NCI-H510A treated with DMSO at 0.1 percent for 48 hours (cell line): ENCODE measurements at places on chromosomes 7 and 10.

DNA sequence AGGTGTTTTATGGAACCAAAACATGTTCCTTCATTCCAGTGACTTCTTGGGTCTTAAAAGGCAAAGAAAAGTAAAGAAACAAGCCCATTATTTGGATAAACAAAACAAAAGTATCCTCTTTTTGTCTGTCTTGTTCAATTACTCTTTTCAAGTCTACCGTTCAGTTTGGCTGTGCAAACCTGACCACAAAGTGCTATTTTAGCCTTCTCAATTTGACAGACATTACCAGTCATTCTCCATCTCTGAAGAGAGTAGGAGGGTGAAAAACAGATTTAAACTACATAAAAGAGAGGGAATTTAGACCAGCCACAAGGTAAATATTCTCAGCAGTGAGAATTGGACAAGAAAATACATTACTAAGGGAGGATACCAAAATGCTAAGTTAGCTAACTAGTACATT is 145.2 kb downstream of the GRM3 start:
- no peak for DNase-seq

GRCh38 chr7:618539-619367 is 99.1 kb upstream of the PDGFA start:
- DNase-seq = no peak

DNA sequence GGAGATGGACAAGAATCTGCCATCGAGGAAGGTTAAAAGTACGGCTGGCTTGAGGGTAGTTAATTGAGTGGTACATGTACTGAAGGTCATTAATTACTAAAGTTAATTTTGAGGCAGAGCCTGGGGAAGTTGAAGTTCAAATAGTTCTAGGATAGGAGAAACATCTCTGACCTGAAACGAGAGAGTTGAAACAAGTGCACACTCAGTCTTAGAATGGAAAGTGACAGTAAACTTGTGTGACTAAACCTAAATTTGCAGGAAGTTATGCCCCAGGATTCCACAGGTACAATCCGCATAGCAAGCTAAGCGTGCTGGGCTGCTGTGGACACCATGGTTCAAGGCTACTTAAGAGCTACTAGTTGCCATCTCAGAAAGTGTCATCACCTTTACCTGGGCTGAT is 209.9 kb downstream of the CHCHD3 start:
- no peak for DNase-seq

DNA sequence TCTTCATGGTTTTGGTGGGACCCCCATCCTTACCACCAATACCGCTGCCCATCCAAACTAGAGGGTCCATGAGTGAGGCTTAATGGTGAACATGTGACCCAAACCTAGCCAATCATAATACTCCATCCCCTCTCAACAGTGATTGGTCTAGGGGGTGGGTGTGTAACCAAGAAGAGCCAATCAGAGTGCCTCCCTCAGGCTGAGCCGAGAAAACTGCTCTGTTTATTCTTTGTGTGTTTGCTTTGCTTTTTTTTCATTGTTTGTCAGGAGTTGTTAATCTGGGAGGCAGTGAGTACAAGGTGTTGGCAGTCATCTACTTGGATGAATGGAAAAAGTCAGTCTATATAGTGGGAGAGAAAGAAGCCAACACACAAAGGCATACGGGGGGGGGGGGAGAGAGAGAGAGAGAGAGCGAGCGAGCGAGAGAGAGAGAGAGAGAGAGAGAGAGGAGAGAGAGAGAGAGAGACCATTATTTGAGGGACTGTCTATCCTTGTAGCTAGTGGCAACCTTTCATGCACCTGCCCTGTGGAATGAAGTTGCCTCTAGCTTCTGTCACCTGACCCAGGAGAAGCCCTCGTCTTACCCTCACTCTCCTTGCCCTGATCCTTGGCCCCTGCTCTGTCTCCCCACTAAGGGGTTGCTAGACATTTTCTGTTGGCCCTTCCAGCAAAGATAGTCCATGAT is 441.7 kb downstream of the TYW1 start:
- peak; percentile 18 for DNase-seq

DNA sequence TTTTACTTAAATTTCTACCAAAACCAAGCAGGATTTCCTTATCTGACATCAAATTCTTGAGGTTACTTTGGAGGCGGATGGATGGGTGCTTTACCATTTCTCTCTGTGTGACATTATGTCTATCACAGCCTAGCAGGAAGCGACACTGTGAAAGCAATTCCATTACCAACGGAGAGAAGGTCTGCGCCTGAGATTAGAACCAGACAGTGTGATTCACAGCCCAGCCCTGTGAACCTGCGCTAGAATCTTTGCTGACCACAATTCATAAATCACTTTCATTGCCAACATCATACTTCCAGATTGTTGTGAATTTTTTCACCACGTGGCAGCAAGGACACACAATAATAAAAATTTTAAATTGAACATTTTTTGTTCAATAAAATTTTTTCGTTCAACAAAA is 126.5 kb downstream of the CUBN start:
- no peak for DNase-seq

DNA sequence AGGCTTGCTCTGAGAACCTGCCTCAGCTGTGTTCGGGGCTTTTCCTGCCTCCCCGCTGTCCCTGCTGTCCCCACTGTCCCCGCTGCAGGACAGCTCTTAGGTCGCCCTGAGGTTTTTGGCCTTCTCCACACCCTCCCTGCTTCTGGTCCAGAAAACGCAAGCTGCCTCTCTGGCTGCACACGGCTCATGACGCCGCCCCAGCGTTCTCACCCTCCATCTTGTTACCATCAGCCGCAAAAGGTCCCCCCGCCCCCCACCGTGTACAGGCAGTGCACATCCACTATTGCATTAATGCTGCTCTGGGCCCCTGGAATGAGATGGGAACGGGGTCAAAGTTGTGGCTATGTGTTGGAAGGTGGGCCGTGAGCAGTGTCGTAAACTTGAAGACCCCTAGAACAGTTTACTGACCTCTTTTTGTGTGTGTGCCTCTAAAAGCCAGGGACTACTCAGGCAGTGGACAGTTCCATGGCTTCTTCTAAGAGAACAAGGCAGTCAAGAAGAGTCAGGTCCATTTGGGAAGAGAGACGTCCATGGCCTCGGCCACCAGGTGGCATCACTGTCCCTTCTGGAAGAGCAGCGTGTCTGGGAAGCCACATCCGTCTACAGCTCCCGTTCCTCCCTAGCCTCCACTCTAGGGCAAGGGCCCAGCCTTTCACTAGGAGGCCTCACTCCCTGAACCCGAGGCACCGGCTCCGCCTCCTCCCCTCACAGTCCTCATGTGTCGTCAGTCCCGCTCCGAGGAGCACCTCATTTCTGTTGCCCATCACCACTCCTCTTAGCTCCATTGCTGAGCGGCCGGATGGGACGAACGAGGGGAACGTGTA is 38.5 kb upstream of the MKRN1 start:
- DNase-seq = peak; percentile 90

DNA sequence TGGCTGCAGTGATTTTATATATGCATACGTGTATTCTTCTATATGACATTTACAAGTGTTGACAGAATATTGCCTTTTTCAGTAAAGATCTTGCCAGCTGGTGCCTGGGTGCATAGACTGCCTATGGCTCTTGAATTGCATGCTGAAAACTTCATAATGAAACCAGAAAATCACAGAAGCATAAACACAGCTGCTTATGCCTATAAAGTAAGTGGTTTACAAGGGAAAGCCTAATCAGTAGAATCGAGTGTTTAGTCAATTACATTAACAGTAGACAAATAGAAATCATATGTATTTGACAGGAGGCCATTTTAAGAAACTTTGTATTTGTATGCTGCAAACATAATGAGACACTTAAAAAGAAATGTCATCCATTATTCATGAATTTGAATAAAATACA is 82.5 kb downstream of the TMEM168 start:
- DNase-seq = no peak

- DNase-seq = no peak
Observed at GRCh38 chr7:4131063-4131462, 551.0 kb upstream of the FOXK1 start.

DNA sequence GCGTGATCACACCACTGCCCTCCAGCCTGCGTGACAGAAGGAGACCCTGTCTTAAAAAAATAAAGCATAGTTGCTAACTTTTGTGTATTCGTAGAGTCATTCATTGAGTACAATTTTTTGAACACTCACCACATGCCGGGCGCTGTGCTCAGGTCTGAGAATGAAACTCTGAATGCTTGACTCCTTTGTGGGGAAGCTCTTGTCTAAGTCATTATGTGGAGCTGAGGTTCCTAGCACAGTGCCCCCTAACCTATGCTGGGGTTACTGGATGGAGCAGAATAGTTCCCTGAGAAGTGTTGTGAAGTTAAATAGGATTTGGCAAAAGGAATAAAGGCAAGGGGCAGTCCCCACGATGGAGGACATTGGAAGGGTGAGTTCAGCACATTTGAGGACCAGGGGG is 123.3 kb downstream of the CELF2 start:
- no peak for DNase-seq

DNA sequence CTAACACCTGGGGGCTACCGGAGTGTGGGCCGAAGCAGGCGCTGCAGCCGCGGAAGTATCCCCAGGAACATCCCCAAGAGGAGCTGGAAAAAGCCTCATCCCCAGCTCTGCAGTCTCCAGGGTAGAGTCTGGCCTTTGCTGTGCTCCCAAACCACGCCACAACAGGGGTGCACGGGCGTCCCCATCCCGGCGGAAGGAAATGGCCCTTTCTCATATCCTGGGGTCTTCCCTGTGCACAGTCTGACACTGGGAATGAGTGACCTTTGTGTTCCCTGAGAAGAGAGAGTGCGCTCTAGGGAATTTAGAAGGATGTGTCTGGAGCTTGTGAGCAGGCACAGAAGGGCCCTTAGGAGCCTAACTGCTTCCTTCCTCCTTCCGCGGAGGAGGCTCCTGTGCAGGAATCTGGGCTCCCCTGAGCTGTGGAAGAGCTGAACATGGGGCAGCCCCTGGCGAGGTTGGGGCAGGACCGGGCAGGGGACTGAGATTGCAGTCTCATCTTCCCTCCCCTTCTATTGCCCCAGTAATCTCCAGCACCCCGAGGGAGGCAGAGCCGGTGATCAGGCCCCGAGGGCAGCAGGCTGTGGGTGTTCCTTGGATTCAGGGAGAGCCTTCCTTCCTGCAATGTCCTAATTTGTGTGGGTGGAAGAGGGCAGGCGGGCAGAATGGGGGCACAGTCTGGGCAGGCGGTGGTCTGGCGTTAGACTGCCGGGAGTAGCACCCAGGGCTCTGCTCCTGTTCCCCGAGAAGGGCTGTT is 1.3 kb downstream of the REPIN1 start:
- DNase-seq = no peak

DNA sequence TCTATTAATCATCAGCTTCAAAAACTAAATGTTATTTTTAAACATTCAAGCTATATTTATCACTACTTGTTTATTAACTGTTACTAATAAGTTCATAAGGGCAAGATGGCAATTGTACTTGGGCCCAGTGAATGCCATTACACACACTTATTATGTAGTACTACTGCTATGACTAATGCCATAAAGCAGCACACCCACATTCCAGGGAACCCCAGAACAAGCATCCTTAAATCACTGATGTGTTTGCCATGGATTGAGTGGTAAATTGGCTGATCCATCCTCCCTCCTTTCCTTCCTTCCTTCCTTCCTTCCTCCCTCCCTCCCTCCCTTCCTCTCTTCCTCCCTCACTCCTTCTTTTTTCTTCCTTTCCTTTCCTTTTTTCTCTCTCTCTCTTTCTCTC is 37.4 kb upstream of the RSU1 start:
- no peak for DNase-seq

DNA sequence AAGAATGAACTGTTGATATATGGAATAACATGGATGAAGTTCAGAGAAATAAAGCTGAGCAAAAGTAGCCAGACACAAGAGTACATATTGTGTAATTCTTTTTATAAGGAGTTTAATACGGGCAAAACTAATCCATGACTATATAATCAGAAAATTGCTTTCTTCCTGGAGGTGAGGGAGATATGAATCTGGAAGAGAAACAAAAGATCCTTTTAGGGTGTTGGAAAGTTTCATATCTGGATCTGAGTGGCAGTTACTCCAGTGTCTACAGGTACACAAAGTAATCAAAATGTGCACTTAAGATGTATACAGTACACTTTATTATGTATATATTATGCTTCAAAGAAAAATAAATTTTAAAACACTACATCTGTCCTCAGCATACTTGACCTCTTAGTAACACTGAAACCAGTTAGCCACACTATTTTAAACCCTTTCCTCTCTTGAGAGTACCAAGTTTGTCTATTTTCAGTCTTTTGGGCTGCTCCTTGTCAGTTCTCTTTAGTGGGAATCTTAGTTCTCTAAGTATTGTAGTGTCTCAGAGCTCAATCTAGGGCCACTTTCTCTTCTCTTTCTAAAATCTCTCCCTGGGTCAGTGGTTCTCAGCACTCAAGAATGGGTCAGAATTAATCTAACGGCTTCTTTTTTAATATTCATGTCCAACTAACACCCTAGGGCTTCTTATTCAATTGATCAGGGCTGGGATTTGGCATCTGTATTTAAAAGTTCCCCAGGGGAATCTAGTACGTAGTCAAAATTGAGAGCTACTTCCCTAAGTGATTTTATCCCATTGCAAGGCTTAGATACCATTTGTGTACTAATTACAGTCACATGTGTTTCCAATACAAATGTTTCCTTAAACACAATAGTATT is 4.3 kb upstream of the LIPF start:
- DNase-seq = no peak

GRCh38 chr10:84524435-84524834 is 196.0 kb downstream of the CCSER2 start:
- DNase-seq = no peak
